ENCODE measurements at places on chromosomes 7 and 10.

- DNase-seq = peak; percentile 83
Observed at GRCh38 chr10:69408318-69409175, 8.2 kb downstream of the TACR2 start.

GRCh38 chr10:11011984-11012383, 5.7 kb upstream of the CELF2 start:
- DNase-seq = no peak

- no peak for DNase-seq
Observed at GRCh38 chr7:45118292-45118691, 6.8 kb upstream of the TBRG4 start.

DNA sequence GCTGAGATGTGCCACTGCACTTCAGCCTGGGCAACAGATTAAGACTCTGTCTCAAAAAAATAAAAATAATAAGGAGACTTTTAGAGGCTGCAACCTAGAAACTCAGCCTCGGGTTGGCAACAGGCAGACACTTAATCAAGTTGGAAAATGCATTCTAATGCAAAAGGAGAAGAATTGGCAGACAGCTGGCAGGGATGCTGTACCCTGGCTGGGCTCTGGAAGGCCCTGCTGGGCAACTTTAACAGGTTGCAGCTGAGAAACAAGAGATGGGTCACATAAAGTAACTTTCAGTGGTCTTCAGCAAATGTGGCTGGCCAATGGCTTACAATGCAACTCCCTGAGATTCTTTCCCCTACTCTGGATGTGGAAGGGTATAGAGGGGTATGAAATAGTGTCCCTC, 1225.7 kb downstream of the TYW1 start:
- DNase-seq = no peak

DNA sequence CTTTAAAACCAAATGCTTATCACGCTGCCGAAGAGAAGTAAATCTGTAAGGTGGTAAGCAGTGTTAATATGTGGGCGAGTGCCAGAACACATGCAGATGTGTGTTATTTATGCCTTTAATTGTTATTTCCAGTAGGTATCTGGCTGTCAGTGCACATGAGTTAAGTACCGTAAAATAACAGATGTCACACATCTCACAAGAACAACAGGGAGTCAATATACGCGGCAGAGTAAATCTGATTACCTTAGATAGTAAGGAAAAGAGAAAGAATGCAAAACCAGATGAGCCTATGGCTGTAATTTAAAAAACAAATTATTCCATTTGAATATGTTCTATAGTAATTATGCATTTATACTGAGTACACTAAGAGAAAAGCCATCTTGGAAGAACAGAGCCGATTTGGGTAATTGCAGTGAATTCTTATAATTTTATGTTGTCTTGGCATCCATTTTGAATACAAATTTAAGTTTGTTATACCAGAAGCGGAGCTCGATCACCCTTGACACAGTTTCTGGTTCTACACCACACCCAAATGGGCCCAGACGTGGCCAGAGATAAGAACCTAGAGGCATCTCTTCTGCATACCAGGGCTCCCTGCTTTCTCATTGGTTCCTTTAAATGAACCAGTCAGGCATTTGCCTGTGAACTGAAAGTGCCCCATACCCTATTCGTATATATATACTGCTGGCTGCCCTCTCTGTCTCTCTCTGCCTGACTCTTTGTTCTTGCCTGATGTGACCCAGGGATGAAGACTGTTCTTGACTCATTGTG, 34.8 kb downstream of the DNAJB9 start:
- no peak for DNase-seq

- DNase-seq = no peak
Observed at GRCh38 chr10:89062861-89063260, 72.3 kb downstream of the FAS start.

GRCh38 chr7:43220250-43220649, 107.8 kb downstream of the HECW1 start:
- DNase-seq = no peak

All from dorsolateral prefrontal cortex (tissue), 122 donors.